ENCODE measurements at places on chromosomes 13 and 19.

GRCh38 chr19:37817180-37817981 lies 38.0 kb upstream of the ZNF573 start:
- DNase-seq, result peak; percentile 53

GRCh38 chr19:16039545-16039944 lies 36.8 kb upstream of the TPM4 start:
- no peak for DNase-seq

GRCh38 chr19:22595918-22596341 lies 38.2 kb upstream of the ZNF492 start:
- no peak for DNase-seq

- DNase-seq, result no peak
These were observed 172.3 kb downstream of the DIAPH3 start for GRCh38 chr13:59991395-59991794.

DNA sequence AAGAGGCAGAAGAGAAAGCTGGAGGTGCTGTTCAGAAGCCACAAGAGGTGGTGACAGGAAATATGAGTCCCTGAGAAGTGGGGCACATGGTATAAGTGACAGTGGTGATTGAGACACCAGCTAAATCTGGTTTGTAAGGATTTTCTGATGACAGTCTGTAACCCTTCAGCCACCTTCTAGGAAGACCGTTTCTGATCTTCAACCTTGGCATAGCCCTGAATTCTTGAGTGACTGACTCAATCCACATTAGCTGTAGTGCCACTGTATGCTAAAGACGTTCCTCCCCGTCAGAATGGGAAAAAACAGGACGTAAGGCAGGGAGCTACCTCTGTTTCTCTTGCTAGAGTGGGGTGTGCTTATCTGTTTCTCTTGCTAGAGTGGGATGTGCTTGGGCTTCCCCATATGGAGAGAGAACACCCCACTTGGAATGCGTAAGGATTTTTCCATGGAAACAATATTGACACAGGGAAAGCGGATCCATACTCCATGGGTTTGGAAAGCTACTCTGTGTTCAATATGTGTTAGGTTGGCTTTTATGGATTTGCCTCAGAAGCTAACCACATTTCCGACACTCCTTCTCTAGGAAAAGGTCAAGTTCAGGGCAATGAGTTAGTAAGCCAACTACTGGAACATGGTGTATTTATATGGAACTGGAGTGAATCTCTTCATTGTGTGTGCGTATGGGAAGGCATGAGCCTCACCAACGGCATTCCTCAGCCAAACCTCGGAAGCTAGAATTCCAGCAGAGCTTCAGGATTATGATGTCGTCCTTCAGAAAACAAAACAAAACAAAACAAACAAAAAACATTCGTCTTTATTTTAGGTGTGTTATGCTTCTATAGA lies 948.8 kb upstream of the SLC10A2 start:
- no peak for DNase-seq

DNA sequence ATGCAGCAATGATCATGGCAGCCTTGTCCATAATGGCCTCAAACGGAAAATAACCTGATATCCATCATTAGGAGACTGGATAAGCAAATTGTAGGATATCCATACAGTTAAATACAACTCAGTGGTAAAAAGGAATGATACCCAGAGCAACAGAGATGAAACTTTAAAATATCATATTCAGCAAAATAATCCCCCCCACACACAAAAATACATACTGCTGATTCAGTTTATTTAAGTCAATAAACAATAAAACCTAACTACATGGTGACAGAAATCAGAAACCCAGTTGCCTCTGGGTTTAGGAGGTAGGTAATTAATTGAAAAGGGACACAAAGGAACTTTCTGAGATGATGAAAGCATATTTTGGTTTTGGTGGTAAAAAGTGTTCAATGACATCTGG lies 27.9 kb upstream of the DLEU7 start:
- no peak for DNase-seq

GRCh38 chr13:72255908-72256307 lies 388.9 kb upstream of the DACH1 start:
- DNase-seq, result no peak

DNA sequence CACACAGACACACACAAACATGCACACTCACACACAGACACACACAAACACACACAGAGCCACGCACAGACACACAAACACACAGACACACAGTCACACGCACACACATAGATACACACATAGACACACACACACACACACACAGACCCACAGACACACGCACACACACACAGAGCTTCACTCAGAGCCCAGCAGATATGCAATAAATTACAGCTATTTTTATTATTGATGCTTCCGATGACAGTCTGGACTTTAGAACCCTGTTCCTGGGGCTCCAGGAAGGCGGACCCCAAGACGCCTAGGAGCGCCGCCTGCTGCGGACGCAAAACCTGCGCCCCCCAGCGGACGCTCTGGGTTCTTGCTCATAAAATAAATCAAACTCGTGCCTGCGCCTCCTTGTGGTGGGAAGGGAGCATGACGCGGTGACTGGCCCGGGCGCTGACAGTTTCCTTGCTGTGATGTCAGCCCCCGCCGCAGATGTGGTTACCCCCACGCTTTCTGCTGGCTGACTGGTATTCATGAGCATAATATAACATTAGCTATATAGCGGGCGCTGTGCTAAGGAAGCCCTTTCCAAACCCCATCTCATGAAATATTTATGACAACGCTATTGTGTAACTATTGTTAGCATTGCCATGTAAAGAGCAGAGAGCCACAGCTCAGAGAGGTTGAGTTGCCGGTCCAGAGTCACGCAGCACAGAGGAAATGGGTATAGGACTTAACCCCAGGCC lies 64.4 kb upstream of the TM9SF2 start:
- peak; percentile 93 for DNase-seq

DNA sequence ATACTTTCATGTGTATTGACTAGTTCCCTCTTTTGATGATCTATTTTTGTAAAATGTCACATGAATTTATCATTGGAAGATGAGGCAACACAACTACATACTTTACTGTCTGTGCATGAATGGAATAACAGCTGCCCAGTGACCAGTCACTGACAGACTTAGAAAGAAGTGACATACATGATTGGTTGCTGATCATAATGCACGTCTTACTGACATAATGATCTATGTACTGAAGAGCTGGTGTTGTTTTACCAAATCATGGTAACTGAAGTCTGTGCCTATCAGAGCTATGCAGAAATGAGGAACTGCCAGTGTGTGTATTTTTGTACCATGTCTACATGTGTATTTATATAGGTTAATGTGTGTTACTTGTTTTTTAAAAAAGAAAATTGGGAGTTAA lies 26.5 kb downstream of the GPR18 start:
- DNase-seq, result no peak

DNA sequence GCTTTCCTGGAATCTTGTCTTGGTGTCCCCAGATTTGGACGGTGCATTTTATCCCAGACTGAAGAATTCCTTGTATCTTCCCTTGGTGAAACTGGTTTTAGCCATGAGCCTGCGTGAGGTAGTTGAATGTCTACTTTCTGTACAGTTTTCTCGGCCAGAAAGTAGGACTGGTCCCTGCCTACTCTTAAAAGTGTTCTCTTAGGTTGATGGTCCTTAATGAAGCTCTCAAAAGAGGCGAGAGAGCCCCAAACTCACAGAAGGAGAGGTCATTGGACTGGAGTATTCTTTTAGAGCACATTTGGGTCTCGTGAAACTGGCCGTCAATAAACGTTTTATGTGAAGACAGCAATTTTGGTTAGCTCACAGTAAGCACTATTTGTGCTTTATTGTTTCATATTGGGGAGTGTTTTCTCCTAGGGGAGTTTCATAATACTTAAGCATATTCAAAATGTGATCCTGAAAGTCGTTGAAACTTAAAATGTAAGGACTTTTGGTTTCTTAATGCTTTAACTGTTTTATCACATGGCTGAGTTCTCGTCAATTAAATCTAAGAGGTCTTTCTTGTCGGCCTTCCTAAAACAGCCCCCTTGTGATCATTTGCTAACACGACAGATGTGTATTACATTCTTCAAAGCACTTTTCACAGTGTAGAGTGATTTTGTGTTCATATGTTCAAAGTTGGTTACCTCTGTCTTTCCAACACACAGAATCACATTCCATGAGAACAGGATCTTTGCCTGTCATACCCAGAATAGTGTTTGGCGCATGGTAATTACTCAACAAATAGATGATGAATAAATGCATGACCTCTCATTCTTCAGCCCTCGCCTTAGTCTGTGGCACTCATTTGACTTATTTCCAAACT lies 889 bp downstream of the GTF2F2 start:
- peak; percentile 13 for DNase-seq
